ENCODE measurements at places on chromosomes 5 and 9.

DNA sequence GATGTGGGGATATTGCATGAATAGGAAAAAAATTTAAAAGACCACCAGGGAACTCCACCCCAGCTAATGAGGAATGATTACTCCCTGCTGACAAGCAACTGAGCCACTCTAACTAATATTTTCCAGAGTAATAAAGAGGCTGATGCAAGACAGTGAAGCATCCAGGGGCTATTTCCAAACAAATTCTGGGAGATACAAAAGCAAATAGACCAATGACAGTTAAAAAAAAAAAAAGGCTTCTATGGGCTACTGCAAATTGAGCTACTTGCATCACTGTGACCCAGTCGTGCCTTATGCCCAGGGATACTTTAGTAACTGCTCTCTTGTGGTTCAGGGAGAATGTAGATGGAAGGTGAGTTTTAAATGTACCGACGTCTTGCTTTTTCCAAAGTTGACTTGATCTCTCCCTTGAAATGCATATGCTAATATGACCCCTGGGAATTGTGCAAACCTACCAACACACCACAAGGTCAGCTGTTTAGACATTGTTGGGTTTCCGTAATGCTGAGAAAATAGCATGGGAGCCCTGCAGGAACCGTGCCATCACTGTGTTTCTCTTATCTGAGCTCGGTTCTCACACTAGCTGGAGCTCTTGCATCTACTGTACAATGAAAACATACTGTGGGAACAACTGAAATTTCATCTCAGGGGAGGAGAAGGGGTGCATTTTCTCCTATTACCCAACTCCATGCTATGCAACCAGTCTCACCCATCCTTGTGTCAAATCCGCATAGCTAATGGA lies 250.6 kb upstream of the MAP3K1 start:
- DNase-seq = no peak

- no peak for DNase-seq
Measured at GRCh38 chr9:93468763-93469456, 15.5 kb upstream of the FAM120AOS start.

DNA sequence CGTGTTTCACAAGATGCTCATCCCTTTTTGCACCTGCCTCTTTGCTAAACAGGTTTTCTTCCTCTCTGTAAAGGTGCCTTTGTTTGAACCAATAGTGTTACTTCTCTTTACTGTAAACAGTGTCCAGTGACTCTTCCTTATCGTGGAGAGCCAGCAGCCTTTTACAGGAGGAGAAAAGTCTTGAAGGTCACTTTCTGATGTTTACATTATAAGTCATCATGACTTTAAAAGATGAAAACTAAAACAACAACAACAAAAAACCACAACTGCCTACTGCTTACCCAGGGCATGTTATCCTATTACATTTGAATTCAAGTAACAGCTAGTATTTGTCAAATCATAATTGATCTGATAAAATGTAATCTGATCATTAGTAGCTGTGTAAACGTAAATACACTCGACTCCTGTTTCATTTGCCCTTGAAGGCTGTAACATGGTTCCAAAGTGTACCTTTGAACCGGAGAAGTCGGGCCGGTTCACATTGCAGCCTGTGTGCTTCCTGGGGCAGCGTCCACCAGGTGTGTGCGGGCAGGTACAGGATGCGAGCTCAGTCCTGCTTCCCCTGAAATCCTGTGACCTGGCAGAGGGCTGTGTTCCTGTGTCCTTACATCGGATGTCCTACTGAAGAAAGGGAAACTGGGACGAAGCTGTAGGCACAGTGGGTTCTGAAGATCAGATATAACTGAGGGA lies 118.1 kb downstream of the C9orf152 start:
- peak; percentile 57 for DNase-seq

DNA sequence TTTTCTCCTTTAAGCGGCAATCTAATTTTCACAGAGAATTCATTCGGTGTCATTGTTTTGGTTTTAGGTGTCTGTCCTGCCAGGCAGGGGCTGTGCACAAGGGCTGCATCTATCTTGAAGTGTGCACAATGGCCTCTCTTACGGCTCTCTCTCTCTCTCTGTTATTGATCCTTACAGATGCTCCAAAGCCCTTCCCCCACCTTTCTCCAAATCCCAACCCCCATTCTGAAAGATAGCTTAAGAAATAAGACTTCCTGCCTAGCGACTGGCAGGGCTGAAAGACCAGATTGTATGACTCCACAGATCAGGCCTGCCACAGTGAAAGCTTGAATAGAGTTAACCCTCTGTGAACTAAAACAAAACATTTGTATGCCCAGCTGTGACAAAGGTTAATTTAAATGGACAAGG lies 86.5 kb upstream of the NR5A1 start:
- no peak for DNase-seq

- no peak for DNase-seq
Measured at GRCh38 chr5:5145651-5146529, 5.8 kb downstream of the ADAMTS16 start.

DNA sequence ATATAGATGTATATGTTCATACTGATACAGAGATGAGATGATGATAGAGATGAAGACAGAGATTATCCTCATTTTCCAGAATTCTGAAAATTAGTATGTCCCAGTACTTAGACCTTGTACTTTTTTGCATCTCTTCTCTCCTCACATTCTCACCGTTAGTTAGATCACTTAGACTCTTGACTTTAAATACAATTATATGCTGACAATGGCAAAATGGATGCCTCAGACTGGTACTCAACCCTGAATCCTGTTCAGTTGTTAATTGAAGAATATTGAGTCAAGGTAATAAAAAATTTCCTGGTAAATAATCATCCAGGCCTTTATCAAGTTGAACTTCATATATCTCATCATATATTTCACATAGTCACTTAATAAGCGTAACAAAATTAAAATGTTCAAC lies 505.4 kb downstream of the EFNA5 start:
- no peak for DNase-seq
